ENCODE measurements at places on chromosomes 16 and 17.

- no peak for DNase-seq
These were observed 242.1 kb upstream of the NLRP1 start for GRCh38 chr17:5826384-5826783.

DNA sequence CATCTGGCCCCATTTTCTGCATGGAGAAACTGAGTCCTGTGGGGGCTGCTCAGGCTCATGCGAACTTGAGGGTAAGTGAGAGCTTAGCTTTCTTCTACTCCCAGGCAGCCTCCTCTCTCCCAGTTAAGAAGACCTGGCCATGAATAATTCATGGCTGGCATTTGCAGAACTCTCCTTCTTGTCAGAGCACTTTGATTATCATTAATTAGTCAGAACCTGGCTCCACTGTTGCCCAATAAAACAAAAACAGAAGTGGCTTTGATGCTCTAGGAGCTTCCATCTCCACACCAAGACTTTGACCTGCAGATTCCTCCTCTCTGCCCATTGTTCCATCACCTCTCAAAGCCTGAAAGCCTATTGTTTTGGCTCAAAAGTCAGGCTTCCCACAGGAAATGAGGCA is 45.5 kb upstream of the CDH3 start:
- no peak for DNase-seq

GRCh38 chr17:43416998-43417890 is 18.5 kb downstream of the ARL4D start:
- DNase-seq, result no peak

DNA sequence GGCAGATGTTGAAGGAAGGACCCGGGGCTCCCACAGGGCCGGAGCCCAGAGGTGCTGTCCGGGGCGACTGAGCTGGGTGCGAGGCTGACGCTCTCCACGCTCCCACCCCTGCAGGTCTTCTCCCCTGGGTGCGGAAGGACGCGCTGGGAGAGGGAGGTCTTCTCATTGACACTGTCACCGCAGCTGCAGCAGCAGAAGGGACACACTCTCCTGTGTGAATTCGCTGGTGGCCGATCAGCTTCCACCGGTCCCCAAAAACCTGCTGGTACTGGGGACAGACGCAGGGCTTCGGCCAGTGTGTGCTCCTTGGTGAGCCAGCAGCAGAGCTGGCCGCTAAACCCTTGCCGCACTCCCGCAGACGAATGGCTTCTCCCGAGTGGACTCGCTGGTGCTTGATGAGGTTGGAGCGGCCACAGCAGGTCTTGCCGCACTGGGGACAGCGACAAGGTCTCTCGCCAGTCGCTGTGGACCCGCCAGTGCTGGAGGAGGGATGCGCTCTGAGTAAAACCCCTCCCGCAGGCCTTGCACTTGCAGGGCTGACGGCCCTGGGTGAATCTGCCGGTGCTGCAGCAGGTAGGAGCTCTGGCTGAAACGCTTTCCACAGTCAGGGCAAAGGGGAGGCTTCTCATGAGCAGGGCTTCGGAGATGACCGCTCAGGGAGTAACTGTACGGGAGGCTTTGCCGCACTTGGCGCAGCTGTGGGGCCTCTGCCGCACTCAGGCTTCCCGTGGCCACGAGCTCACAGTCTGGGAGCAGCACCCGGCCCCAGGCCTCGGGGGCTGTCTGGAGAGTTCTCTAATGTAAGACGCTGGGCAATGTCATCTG is 6.2 kb downstream of the ZNF843 start:
- no peak for DNase-seq

- DNase-seq, result no peak
These were observed 99.9 kb downstream of the BANP start for GRCh38 chr16:88050952-88051660.

GRCh38 chr17:79887451-79887991 is 48.3 kb upstream of the CBX4 start:
- no peak for DNase-seq

GRCh38 chr16:69481901-69482341 is 57.5 kb downstream of the CYB5B start:
- DNase-seq, result no peak

- no peak for DNase-seq
These were observed 161.1 kb upstream of the CACNG5 start for GRCh38 chr17:66673668-66674276.

DNA sequence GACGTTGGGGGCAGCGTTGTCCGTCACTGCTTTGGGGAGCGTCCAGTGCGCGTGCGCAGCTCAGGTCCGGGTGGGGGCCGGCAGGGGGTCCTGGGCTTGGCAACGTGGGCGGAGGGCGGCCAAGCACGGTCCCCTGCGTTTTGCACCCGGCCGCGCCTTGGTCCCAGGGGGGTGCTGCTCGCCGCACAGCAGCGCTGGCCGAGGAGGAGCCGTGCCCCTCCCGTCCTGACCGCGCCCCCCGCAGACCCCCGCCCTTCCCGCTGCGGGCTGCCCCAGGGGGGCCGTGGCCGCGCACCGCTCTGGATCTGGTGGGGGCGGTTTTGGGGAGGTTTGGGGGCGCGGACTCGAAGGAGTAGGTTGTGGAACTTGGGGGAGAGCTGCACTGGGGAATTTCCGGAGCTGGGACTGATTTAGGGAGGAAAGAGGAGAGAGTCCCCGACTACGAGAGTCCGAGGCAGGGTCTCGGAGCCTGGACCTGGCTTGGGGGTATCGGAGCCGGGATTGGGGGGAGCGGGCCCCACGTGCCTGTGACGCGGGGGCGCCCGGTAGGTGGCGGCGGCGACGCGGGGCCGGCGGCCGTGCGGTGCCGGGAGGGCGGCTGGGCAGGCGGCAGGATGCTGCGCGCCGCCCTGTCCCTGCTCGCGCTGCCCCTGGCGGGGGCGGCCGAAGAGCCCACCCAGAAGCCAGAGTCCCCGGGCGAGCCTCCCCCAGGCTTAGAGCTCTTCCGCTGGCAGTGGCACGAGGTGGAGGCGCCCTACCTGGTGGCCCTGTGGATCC is at the start of gene SLC9A5:
Gene SLC9A5, plus strand, starts transcription at position 579 of the 777 bp plus-strand sequence. Its CDS starts 36 bp downstream, at position 615.
- no peak for DNase-seq

DNA sequence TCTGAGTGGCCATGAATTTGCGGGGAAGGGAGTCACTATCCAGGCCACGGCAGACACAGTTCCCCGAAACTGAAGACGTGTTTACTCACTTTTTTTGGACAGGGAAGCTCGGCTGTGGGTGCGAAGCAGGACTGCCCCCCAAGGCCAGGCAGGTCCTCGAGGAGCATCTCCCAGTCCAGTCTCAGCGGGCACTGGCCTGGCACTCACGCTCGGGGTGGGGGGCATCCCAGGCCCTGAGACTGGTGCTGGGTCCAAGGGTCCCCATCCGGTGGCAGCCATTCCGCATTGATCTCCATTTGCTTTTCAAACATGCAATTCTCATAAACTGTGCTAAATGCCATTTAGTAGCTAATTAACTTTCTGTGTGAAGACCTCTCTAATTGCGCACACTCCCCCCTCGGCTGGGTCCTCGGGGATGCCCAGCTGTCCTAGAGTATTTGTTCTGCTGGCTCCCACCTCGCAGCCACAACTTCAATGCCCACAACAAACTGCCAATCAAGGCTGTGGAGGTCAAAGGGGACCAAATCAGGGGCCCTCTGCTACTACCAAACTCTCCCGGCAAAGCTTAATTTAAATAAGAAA is 50.2 kb downstream of the TBC1D16 start:
- no peak for DNase-seq

DNA sequence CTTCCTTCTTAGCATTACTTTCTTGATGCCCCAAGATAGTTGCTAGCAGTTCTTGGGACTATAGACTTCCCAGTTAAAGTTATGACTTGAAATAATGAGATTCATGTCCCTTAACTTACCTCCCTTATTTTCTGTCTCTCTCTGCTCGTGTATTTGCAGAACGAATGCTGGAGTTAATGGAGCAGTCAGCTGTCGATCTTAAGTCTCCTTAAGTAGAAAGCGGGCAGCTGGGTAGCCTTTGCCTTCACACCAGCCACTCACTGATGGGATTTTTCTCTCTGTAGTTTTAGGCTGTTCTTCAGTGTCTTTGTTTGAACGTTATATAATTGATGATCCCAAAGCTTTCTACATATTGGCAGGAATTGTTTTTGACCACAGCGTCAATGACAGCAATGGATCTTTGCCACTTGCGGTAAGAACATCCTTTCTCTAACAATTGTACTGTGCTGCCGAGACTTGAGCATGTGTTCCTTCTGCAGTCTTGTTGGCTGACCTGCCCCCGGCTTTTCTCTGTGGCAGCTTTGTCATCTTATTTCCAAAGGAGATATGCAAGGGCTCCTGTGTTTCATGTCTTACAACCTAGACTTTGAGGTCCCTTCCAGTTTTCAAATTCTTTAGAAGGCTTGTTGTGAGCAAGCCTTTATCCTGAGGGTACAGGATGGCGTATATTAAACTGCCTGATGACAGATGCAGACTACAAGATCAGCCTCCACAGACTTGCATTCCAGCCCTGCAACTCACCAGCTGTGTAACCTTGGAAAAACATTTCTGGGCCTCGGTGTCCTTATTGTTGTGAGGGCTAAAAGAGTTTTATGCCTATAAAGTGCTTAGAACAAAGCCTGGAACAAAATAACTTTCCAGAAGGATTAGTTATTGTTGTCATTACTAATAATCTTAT is 25.1 kb upstream of the ABCA3 start:
- DNase-seq, result no peak

DNA sequence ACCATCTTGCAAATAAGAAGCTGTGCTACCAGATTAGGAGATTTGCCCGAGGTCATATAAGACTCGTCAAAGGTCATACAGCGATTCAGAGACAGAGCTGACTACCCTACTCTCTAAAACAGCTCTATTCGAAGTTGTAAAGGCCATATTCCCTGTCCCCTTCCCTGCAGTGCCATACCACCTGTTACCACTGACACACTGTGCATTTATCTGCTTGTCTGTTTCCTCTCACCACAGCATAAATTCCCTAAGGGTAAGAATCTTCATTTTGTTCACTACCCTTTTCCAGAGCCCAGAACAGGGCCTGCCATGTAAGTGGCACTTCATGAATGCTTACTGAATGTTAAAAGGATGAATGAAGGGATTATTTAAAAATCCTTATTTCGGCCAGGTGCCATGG is 3.4 kb upstream of the KSR1 start:
- no peak for DNase-seq

- no peak for DNase-seq
These were observed 37.3 kb downstream of the BCO1 start for GRCh38 chr16:81275795-81276194.

GRCh38 chr17:19753661-19754463 is 5.8 kb upstream of the ALDH3A1 start:
- no peak for DNase-seq

- no peak for DNase-seq
These were observed 67.8 kb upstream of the AXIN2 start for GRCh38 chr17:65629234-65629690.

DNA sequence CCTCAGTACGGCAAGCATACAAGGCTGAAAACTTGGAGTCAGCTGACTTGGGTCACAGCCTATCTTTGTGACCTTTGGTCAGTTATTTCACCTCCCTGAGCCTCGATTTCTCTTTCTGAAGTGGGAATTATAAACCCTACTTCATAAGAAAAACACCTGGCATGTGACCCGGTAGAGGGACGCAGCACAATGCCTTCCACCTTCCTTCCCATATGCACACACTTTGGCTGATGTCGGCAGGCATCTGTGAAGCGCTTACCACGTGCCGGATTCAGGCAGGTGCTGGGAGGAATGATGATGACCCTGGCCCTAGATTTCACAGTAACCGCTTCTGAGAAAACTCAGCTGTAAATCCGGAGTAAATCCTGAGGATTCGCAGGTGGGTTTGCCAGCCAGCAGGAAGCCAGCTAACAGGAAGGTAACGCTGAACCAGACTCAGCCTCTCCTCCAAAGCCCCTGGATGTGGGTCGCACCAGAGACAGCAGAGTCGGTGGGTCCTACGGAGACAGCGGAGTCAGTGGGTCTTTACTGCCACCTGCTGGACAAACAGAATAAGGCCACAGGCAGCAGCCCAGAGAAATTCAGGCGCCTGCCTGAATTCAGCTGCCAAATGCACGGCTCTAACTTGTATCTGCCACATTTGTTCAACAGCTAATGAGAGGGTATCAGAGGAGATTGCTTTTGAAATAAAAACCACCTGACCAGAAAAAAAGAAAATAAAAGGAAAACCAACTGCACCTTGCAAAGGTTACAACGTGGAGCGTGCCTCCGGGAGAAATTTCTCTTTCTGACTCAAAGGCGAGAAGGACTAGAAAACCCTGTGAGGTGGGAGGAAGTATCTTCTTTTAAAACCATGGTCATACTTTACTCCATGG is 16.6 kb downstream of the COPRS start:
- DNase-seq, result peak; percentile 37

DNA sequence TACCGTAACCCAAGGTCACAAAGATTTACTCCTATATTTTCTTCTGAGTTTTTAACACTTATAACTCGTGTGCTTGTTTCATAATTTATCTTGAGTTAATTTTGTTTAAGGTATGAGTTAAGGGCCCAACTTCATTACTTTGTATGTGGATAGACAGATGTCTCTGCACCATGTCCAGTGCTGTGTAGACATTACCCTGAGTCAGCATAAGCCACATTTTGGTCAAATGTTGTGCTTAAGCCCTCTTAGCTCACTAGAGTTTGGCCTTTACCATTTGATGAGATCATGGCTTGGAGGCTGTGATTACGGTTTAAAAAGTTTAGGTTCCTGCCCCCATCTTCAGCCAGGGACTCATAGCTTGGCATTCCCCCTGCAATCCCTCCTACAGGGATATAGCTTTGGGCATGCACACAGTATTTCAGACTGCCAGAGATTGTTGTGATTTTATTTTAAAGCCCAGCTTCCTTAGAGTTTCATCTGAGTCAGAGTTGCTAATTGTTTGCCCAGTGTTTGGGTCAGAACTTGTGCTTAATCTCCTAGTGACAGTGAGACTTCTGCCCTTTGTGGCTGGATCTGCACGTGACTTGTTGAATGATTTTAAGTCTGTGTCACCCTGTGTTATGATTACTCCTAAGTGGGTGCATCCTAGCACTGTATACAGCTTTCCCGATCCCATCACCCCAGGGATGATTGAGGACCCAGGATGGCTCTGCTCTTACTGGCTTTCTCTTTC is 393.1 kb downstream of the CNTNAP4 start:
- DNase-seq, result no peak

DNA sequence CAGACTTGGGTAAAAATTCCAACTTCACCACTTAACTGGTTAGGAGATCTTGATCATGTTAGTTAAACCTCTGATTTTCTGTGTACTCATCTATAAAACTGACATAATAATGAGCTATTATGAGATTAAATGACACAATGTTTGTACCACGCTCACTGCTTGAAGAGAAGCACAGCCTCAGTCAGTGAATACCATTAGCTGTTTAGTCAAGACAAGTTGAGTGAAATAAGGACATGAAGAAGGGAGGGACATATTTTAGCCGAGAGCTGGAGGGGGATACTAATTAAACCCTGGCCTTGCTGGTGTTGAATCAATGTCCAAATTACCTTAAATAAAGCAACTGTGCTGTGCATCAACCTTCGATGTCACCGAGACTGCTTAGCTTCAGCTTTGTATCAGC is 105.1 kb upstream of the TOX3 start:
- DNase-seq, result no peak

GRCh38 chr16:13953501-13953900 is 33.5 kb downstream of the ERCC4 start:
- no peak for DNase-seq

Data from stimulated activated CD4-positive, alpha-beta T cell treated with anti-CD3 and anti-CD28 coated beads, Interleukin-12 subunit alpha, Interleukin-12 subunit beta, amount 100 ng/mL, for 24 hours (primary cell).